Activated B cell treated with CpG ODN at 0.5 μM for 24 hours (primary cell): ENCODE measurements at places on chromosomes 12 and 14.

DNA sequence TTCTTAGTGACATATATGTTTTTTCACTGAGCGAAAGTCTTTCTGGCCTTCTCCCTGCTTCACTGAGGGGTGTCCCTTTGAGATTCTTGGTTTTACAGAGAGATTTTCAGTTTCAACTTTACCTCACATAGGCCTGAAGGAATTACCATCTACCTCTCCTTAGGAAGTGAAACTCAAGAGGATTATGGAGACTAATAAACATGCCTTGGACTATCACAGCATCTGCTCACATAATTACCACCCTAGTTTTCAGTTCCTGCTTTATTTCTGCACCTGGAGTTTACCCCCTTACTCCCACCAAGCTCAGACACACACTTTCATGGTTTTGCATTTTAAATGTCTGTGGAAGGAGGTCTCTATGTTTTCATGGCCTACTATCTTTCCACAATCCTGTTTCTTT is 118.3 kb upstream of the SCAF11 start:
- no peak for DNase-seq

GRCh38 chr12:51949342-51950030 is 2.0 kb upstream of the ACVR1B start:
- DNase-seq, result no peak

- peak; percentile 30 for DNase-seq
Measured at GRCh38 chr14:101707068-101707842, 54.3 kb upstream of the PPP2R5C start.

DNA sequence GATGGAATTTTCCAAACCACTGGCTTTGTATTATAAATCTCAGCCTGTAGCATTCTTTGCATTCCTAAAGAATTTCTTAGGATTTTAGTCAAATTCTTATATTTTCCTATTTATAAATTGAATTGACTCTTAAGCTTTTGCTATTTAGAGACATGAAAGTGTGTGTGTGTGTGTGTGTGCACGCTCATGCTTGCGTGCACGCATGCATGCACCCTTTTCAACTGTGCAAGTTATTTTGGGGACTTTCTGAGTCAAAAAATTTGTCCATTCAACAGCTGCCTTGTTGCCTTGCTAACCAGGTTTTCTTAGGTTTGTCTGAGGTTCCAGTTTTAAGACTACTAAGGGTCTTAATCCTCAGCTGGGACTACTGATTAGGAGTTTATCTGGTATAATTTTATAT is 42.6 kb downstream of the GPATCH2L start:
- DNase-seq, result no peak

DNA sequence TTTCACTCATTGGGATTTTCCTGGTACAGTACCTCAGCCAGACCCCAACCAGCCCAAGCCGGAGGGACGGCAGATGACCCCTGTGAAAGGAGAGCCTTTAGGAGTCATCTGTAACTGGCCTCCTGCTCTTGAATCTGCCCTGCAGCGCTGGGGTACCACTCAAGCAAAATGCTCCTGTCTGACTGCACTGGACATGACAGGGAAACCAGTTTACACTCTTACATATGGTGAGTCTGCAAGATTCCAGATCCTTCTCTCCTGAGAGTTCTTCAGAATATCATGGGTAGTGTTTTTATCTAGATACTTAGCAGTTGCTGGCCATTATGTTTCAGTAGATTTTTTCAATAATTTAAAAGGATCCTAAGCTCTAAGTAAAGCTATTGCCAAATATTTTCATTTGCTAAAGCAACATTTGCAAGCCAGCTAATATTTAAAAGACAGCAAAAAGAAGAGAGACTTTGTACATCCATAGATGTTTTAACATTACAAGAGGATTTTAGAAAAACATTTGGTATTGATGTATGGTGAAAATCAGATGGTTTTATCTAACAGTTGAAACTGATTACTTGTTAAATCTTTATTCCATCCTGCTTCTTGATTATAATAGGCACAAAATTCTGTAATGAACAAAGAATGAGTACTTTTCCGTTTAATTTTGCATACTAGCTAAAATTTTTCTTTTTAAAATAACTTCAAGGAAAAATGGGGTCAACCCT is 85.1 kb upstream of the ATF1 start:
- no peak for DNase-seq
